ENCODE measurements at places on chromosomes 4 and X. TPM values are rescaled to one million over a fixed set of nuclear protein-coding genes. Genes with fewer than 3 reads are reported as not detected.
A peak's percentile ranks its signal among the peaks of the same experiment; 100 is the strongest.

DNA sequence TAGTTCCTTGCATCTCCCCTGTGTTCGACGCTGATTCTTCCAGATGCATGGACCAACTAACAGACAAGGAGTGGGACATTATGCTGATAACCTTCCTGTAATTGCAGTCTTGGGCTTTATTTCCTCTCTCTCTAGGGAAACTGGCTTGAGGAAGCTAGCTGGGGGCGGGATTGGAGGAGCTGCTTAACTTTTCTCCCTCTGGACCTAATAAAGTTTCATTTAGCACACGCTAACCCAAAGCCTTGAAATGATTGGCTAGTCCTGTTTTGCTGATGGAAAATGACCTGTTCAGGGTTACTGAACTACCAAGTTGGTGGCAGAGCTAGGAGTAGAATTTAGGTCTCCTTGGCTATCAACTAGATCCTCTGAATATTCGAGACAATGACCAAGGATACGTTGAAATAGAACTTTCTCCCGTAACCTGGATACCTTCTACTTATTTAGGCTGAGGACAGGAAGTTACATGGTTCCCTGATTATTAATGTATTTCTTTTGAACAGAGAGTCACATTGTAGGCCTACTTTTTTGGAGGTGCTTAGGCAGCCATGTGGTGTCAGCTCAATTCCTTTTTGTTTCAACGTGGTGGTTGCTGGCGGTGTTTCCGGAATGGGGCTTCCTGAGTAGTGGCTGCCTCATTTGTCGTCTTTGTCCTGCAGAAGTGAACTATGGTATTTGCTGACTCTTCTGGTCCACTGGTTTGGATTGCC lies 2.0 kb downstream of the PGK1 start:
- DNase-seq = no peak

DNA sequence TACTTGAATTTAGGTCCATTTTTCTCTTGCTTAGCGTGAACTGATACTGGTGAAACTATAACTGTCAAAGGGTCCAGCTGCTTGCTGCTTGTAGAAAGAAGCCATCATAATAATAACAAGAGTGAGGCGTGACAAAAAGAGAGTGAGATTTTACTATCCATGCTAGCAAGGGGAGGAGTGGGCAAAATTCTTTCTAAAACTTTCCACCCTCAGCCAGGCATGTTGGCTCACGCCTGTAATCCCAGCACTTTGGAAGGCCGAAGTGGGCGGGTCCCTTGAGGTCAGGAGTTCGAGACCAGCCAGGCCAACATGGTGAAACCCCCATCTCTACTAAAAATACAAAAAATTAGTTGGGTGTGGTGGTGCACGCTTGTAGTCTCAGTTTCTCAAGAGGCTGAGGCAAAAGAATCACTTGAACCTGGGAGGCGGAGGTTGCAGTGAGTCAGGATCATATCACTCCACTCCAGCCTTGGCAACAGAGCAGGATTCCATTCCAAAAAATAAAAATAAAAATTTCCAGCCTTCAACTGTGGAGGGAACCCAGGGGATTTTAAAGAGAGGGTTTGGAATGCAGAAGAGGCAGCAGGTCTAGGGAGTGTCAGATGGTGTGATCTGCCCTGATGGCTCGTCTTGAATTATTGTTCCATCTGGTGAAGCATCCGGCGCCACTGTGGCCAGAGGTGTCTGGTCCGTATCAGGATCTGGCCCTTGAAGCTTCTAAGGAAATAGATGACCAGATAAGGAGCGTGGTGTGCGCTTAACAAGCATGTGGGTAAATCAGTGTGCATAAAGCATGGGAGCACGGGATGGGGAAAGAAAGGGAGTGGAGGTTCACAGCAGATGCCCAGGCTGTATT lies 51.8 kb downstream of the LRP2BP start:
- peak; percentile 27 for DNase-seq

GRCh38 chr4:110181890-110182289 lies 16.5 kb downstream of the ELOVL6 start:
- DNase-seq = no peak

GRCh38 chrX:25860322-25860721 lies 277.8 kb upstream of the MAGEB18 start:
- DNase-seq = no peak

- no peak for DNase-seq
These were observed 52.6 kb upstream of the SOD3 start for GRCh38 chr4:24742773-24743172.

DNA sequence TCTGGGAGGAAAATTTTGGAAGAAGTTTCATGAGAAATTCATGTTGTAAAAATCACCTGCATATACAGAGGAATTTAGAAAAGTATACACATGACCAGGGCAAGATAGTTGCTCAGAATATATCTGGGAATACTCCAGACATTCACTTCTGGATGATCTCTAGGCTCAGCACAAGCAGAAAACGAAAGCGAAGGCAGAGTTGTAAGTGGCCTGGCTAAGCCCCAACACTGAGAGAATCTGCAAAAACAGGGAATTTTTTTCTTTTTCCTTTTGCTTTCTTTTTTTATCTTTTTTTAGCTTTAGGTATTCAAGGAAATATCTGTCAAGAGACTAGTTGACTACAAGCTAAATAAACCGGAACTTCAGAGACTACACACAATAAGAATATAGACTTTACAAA lies 207.2 kb downstream of the FGF13 start:
- no peak for DNase-seq

- DNase-seq = no peak
These were observed 44.5 kb upstream of the ATXN3L start for GRCh38 chrX:13364230-13364857.

DNA sequence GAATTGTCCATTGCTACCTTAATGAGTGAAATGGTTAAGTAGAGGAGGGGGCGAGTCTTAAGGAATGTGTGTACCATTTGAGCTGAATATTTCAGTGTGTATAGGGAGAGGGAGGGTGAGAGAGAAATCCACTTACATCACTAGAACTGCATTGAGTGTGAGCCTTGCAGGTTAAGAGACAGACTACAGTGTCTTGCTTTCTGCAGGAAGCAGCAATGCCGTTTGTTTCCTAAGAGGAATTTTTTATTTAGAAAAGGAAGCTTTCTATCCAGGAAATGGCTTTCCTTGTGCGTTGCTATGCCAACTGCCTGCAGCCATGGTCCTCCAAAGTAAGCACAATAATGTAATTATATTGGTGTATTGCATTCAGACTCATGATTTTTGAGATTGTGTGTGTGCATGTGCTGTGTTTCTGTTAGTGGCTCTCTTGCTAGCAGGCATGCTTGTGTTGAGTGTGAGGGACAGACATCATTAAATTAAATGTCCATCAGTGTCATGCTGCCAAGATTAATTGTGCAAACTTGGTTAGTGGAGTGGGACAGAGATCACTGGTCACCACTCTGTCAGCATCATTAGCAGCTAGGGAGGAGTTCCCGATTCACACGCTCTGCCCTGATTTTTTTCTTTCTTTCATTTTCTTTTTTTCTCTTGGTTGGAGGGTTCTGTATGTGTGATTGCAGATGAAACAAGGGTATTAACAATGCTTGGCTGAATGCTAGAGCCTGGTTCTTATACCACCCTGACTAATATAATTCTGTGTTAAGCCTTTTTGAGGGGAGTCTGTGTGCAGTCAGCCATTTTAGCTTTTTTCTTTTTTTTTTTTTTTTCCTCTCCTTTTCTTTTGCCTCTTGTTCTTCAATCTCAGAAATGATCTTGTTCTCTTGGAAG lies 164.3 kb downstream of the RAPGEF2 start:
- peak; percentile 48 for DNase-seq

DNA sequence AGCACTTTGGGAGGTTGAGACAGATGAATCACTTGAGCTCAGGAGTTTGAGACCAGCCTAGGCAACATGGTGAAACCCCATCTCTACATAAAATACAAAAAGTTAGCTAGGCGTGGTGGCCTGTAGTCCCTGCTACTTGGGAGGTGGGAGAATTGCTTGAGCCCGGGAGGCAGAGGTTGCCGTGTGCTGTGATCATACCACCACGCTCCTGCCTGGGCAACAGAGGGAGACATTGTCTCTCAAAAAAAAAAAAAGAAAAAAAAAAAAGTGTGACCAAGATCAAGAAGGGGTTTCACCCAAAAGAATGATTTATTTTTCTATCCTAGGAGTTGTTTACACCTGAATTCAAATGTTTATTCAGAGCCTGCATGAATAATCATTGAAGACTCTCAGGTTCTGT lies 572.4 kb upstream of the GALNT7 start:
- DNase-seq = no peak

DNA sequence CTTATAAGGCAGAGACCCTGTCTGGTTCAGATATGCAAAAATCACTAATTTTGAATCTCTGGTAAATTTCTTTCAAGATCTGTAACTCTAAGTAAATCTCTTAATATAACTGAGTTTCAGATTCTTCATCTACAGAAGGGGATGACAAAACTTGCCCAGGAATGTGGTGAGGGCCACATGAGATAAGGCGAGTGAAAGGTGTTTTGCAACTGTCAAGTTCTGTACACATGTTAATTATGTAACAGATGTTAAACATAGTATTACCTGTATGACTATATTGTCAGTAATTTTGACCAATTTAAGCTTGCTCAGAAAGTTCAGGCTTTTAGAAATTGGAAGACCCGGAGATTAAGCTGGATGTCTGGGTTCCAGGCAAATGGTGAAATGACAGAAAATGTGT lies 549 bp upstream of the GLRB start:
- DNase-seq = no peak

DNA sequence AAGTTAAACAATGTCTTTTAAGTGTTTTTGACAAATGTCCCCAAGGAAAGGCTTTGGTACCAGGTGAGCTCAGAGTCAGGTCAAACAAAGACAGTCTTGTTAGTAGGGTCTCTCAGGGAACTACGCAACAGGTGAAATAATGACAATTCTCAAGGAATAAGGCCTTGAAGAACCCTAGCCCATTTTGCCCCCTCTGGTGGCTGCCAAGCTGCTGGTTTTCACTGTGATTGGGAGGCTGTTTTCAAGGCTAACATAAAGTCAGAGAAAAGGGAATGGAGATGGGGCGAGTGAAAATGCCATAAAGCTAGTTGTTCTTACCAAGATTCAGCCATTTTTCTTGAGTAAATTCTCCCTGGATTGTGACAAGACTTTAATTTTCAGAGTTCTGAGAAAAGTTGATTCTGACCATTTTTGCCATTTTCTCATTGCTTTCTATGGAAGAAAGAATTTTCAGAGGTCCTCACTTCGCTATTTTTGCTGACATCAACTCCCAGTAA lies 58.7 kb downstream of the RWDD4 start:
- no peak for DNase-seq

The KIT gene
- total RNA-seq = 6.9 TPM

- DNase-seq = no peak
These were observed 391.4 kb downstream of the RAB28 start for GRCh38 chr4:13092702-13093101.

The RHOXF1 gene
- not detected for total RNA-seq

DNA sequence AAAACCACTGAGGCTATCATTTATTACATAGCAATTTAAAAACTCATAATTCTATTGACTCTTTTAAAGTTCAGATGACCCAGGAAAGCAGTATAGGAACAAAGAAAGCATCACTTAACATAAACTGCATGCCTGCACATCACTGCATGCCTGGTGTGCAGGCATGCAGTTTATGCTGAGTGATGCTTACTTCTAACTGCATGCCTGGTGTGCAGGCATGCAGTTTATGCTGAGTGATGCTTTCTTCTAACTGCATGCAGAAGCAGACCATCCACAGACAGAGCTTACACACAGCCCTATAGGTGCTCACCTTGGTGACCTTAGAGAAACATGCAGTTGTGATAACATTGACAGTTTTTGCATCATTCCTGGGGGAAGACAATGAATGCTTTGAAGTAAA lies 17.0 kb downstream of the SDAD1 start:
- no peak for DNase-seq

The WDR13 gene
- 62.7 TPM for total RNA-seq

DNA sequence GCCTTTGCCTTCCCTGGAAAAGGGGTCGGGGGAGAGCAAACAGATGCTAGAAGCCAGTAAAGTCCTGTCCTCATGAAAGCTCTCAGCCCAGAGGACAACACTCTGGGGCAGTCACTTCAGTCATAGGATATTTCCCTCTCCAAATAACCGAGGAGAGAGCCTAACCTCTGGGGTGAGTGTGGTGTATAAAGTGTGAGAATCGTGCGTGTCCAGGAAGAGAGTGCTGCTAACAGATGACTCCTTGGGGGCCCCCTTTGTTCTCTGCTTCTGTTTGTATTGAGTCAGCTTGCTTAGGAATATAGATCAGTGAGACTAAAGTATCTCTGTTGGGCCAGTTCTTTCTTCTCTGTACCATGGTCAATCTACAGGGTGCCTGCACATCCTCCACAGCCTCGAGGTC lies 247.2 kb downstream of the PALLD start:
- peak; percentile 63 for DNase-seq

DNA sequence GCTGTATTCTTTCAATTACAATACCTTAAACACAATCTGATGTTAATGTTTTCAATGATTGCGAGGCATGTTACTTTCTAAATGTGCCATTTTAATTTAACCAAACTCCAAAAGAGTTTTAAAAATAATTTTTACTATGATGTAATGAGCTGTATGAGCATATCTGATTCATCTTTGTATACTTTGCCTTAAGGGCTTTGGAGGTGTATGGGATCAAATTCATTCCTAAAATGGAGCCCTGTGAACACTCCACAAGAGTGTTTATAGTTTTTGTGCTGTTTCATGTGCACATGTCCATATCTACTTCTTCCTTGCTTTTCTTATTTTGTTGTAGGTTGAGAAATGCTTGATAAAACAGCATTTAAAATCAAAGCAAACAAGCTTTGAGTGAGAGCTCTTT lies 82.4 kb downstream of the ATP10D start:
- DNase-seq = peak; percentile 43

The ACOX3 gene
- 24.2 TPM for total RNA-seq

DNA sequence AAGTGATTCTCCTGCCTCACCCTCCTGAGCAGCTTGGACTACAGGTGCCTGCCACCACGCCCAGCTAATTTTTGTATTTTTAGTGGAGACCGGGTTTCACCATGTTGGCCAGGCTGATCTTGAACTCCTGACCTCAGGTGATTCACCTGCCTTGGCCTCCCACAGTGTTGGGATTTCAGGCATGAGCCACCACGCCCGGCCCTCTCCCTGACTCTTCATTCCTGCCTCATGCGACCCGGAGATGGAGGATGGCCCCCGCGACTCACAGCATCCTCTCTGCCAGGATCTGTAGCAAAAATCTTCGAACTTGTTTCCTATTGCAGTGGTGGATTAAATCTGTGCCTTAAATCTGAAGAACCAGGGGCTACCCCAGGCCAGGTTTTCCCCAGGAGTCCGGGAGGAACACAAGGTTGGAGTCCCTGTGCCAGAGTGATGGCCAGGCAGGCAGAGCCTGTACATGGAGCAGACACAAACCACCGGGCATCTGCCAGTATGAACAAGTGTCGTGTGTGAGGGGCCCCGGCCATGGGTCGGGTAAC lies 11.5 kb downstream of the CPLX1 start:
- no peak for DNase-seq

The ANAPC4 gene
- total RNA-seq = 23.3 TPM

Data from IMR-90 (cell line).